ENCODE measurements at places on chromosomes 16 and 17.

DNA sequence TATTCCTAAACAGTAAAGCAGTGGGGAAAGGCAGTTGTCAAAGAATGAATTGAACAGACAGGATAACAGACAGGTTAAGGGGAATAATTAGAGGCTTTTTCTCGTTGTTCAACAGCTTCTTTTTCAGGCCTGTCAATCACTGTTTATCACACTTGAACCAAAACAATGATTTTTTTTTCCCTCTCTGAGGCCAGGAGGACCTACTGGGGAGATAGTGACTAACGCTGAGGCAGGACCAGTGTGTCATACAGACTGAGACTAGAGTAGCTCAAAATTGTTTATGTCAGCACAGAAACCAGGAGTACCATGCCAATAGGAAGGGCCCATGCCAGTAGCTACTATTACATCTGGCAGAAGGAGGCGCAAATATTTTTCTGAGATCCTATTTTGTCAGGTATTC lies 41.3 kb upstream of the NLK start:
- DNase-seq: no peak

DNA sequence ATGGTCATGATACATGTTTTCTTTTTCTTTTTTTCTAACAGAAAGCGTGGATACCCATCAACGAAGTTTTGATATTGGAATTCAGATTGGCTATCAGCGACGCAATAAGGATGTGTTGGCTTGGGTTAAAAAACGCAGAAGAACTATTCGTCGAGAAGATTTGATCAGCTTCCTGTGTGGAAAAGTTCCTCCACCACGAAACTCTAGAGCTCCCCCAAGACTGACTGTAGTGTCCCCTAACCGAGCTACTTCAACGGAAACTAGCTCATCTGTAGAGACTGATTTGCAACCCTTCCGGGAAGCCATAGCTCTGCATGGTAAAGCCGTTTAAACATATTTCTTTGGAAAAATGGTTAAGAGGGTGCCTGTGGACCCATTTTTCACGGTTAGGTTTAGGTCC lies 11.5 kb downstream of the HAPSTR1 start:
- no peak for DNase-seq

DNA sequence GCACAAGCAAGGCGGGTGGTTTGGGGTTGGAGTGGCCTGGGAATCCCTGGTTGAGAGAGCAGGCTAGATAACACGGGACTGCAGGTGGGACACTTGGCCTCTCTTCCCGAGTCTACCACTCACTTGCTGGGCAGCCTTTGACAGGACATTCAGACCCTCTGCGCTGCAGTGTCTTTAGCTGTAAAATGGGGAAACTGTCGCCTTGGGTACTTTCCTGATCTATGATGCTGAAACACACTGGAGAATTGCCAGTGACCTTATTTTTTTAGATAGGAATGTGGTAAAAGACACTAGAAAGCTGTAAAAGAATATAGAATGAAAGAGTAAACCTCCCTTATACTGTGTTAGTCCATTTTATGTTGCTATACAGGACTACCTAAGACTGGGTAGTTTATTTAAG lies 30.5 kb downstream of the KSR1 start:
- no peak for DNase-seq

DNA sequence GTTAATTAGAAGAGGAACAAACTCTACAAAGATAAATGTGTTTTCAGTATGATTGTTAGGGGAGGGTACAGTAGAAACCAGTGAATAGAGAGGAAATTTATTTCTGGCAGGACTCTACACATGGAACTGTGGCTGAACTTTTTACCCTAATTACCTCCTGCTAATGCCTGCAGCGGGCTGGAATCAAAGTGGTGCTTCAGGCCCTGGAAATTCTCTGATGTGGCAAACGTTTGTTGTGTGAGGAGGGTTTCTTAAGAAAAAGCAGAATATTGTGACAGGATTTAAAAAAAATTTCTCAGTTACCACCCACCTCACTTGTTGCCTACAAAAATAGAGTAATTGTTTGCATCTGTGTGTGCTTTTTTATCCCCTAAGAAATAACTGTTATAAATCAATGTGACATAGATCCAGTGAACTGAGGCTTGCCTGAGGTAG lies 154.5 kb downstream of the BCAS3 start:
- DNase-seq: no peak

- no peak for DNase-seq
Observed at GRCh38 chr16:27290562-27290961, 22.0 kb upstream of the NSMCE1 start.

- DNase-seq: no peak
Observed at GRCh38 chr16:61587526-61587925, 448.7 kb downstream of the CDH8 start.

DNA sequence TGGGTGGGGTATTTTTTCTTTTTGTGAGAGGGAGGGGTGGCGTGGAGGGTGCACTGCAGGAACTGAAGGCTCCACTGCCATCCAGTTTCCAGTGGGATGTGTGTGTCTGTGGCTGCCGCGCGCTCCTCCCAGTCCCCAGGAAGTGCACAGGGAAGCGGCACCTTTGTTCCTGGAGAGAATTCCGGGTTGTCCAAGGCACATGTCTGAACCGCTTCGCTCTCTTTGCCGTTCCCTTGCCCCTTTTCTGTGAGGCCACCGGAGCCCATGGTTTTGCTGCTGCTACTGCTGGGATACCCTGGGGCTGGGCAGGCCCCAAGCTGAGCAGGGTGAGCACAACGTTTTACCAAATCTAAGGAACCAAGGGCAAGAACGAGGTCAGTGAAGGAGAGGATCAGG lies 19.5 kb downstream of the ACSF3 start:
- no peak for DNase-seq

DNA sequence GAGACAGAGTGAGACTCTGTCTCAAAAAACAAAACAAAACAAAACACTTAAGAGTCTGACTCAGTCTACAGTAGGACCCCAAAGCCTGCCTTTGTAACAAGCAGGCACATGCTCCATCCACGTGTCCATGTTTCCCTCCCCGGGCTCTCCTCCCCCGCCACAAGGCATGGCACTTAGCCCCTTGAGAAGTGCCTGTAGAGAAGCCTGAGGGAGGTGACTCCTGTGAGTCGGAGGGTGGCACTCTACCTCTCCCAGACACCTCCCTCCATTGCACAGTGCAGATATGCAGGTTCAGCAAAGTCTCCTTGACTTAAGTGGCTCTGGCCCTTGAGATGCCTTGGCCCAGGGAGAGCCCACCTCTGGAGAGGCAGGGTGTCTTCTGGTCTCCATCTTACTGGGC lies 6.8 kb downstream of the FHOD1 start:
- peak; percentile 22 for DNase-seq

- peak; percentile 68 for DNase-seq
Observed at GRCh38 chr17:58960068-58960467, 146.6 kb downstream of the TRIM37 start.

DNA sequence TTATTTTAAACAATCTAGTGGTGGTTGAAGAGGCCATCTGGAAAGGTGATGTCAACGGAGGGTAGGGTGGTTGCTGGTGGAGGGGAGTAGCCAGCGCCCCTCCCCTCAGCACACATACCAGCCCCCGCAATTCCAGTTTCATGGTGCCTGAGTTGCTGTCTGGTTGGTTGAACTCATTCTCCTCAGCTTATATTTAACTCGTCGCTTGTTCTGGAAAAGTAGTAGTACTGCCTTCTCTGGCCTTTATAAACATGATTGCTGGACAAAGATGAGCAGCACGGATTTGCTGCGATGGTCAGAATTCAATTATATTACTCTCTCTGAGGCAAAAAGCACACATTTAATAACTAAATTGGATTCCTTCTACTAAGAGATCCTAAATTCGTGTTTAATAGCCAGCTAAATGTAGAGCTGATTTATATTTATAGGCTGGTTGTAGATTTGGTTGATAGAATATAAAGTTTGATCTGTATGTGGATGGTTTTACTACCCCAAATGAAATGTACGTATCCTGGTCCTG lies 238.0 kb upstream of the TBX2 start:
- no peak for DNase-seq

DNA sequence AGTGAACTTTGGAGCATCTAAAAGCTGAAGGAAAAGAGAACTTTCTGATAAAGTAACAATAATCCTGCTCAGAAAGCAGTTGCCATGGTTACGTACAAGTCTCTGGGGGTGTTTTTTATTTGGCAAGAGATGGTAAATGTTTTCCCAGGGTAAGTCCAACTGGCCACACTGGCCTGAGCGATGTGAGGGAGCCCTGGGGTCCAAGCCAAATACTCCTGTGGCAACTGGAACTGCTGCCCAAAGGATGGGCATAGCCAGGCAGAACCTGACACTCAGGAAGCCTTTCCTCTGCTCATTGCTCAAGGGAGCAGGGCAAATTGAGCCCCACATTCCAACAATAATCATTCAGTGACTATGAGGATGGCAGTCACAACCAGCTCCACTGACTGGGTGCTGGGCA lies 26.8 kb upstream of the WSCD1 start:
- no peak for DNase-seq

GRCh38 chr17:32798938-32799337 lies 78.0 kb downstream of the MYO1D start:
- no peak for DNase-seq

GRCh38 chr16:31143694-31144148 lies 6.1 kb downstream of the PRSS36 start:
- DNase-seq: no peak

DNA sequence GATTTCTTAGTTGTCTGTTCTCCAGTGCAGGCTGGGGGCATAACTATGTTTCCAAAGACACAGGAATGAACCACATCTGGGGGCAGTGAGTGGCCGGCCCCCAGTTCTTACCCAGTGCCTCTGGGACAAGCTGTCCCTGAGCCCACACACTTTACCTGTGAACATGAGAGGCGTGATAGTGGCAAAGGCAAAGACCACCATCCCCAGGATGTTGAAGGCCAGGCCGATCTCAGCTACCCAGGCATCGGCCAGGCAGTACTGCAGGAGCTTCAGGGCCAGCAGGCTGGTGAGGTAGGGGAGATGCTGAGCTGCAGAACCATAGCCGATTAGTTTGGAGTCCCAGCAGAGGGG lies 1.6 kb downstream of the SLC46A1 start:
- DNase-seq: no peak

- DNase-seq: no peak
Observed at GRCh38 chr17:81511554-81511803, 1.1 kb downstream of the ACTG1 start.
